Stimulated activated CD4-positive, alpha-beta T cell treated with anti-CD3 and anti-CD28 coated beads, TNF-alpha, amount 100 ng/mL, for 24 hours (primary cell): ENCODE measurements at places on chromosomes 6 and 20.

DNA sequence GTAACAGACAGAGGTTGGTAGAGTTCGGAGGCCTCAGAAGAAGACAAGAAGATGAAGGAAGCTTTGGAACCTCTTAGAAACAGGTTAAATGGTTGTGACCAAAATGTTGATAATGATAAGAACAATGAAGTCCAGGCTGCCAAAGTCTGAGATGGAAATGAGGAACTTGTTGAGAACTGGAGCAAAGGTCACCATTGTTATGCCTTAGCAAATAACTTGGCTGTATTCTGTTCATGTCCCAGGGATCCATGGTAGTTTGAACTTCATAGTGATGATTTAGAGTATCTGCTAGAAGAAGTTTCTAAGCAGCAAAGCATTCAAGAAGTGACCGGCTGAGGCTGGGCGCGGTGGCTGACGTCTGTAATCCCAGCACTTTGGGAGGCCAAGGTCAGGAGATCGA is 11.1 kb upstream of the LSM14B start:
- no peak for DNase-seq

GRCh38 chr6:158717341-158718330 is 67.8 kb downstream of the SYTL3 start:
- DNase-seq, result no peak

DNA sequence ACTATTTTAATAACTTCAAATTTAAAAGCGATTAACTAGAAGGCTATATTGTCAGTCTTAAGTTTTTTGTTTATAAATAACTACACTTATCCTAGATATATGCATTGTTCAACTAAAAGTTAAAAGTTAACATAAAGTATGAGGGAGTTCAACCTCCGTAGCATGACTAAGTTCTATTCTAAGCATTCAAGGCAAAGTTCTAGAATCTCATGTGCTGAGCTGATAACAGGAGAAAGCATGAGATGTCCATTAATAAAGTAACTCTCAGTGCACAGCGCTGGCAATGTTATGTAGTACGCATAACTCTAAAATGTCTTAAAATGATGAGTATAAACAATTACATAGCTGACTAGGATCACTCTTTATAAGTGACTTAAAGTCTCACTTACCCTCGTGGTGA is 264.8 kb downstream of the RNGTT start:
- no peak for DNase-seq

GRCh38 chr20:63047267-63047666 is 40.5 kb upstream of the BHLHE23 start:
- DNase-seq, result no peak

- no peak for DNase-seq
These were observed 32.0 kb downstream of the ERMARD start for GRCh38 chr6:169783401-169783800.

DNA sequence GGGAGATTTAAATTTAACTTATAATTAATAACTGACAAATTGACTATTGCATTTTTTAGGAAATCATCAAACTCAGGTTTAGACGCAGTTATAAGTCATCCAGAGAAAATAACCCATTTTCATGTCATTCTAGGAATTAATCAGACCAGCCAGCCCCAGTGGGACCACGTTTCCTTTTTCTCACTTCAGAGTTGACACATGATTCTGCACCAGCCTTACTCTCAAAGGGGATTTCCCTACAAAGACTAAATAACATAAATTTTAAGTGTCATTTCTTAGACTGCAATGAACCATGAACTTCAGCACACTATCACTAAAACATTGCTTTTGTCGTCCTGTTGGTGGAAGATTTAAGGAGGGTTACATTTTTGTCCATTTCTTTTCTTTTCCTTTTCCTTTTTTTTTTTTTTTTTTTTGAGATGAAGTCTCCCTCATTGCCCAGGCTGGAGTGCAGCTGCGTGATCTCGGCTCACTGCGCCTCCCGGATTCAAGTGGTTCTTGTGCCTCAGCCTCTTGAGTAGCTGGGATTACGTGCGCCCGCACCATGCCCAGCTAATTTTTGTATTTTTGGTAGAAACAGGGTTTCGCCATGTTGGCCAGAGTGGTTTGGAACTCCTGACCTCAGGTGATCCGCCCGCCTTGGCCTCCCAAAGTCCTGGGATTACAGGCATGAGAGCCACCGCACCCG is 3.6 kb downstream of the IPCEF1 start:
- DNase-seq, result no peak
